ENCODE measurements at places on chromosomes 1 and 21.

DNA sequence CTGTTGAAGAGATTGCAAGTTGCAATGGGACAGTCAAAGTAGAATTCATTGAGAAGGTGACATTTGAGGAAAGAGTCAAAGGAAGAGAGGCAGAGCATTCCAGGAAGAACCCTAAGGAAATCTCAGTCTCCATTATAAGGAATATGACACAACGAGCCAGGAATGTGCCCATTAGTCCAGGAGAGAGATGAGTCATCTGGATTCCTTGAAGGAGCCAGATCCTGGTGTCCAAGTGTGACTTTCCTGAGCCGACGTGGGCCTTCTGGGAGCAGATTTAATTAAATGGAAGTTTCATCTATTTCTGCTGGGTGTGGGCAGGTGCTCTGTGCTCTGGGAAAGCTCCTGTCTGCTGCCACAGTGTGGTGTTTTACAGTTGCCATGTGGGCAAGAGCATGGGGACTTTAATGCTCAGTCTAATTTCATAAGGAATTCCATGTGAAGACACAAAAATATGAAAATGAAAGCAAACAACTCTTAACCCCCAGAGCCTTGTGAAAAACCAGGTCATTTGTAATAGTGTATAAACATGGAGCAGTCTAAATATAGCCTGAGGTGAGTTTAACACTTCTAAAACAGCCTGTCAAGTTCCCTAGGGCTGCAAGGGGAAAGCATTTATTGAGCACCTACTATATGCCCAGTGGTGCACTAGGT is 111.4 kb upstream of the ARTN start:
- no peak for DNase-seq

- DNase-seq = peak; percentile 34
Observed at GRCh38 chr1:229058729-229059128, 212.2 kb upstream of the RAB4A start.

DNA sequence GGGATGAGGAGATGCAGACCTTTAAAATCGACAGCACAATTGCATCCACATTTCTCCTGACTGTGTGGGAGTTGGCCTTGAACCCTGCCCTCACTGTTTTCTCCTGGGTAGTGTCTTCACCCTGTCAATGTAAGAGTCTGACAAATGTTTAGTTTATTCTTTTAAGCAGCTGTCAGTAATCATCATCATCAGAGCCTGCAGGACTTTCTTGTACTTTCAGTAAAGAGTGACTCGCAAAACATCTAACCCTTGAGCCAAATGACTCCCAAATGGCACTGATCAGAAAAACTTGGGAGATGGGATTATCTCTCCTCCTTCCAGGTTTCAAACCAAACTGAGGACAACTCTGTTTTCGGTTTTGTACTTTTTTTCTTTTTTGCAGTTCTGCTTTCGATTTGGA is 460.2 kb downstream of the KIF26B start:
- no peak for DNase-seq

DNA sequence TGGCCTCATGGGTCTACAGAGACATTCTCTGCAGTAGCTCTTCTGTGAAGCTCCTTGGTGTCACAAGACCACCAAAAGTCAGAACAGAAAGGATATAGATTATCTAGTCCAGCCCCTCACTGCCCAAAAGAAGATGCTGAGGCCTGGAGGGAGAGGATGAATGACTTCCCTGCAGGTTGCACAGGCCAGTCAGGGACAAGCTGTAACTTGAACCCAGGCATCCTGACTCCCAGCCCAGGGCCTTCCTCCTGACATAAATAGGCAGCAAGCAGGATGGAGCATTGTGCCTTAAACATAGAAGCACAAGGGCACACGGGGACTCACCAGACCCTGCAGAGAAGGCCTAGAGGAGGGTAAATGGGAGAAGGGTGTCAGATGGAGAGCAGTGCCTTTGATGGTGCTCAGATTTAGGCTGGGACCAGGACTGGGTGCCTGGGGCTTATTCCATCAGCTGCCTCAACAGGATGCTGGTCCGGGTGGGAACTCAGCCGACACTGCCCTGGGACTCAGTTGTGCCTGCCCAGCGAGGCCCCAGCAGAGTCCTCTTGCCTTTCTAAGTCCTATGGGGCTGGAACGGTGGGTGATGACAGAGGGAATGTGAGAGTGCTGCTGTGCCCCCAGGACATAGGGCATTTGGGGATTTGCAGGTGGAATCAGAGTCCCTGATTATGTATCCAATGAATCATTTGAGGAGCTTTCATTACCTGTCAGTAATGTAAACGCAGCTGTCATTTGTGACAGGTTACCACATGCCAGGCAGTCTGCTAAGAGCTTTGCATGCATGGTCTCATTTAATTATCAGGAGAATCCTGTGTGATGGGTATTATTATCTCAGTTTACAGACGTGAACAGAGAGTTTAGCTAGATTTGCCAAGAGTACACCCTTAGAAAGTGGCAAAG is 13.2 kb downstream of the S100A7A start:
- DNase-seq = no peak

GRCh38 chr1:212651977-212652376 is 43.4 kb downstream of the ATF3 start:
- DNase-seq = no peak

DNA sequence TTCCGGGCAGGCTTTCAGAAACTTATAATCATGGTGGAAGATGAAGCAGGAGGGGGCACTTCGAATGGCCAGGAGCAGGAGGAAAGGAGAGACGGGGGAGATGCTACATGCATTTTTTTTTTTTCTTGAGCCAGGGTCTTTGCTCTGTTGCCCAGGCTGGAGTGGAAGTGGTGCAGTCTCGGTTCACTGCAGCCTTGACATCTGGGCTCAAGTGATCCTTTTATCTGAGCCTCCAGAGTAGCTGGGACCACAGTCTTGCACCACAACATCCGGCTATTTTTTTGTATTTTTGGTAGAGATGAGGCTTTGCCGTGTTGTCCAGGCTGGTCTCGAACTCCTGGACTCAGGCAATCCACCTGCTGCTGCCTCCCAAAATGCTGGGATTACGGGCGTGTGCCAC is 61.6 kb downstream of the SELENOF start:
- no peak for DNase-seq

- DNase-seq = no peak
Observed at GRCh38 chr1:229229721-229230139, 41.2 kb upstream of the RAB4A start.

DNA sequence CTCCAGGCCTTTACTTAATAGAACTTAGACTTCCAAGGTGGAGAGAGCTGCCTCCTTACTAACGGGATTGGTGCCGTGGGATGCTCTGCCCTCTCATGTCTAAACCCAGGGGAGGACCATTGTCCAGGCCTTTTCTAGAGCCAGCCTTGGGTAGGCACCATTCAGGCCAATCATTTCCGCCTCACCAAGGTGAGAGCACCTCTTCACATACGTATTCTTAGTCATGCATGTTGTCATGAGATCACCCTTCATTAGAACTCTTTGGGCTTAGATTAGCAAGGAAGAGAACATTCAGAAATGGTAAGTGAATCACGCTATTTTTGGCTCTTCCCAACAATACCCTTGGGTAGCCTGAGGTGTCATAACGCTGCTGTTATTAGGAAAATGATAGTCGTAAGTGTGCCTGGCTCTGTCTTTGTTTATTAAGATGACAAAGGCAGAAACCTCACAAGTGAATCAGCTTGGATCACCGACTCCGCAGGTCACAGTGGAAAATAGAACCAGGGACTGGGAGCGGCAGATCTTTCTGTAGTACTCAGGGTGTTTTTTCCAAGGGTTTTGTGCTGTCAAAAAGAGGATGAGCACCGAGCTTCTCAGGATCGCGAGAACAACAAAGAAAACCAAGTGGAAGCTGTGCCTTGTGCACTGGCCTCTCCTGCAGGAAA is 55.0 kb downstream of the HUNK start:
- DNase-seq = no peak

DNA sequence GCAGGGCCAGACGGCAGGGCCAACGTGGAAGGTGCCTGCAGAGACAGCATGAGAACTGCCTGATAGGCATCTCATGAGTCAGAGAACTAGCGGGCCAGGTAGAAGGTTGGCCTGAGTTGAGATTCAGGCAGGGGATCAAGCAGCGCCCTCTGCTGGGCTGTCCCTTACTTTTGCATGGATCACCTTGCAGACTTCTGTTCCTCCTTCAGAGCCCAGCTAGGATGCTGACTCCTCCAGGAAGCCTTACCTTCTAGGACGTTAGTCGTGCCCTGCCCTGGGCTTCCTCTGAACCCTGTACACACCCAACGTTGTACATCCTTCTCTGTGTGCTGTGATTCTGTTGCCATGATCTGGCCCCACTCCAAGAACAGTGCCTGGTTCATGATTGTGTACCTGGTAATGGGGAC is 231.3 kb upstream of the VAMP3 start:
- no peak for DNase-seq

DNA sequence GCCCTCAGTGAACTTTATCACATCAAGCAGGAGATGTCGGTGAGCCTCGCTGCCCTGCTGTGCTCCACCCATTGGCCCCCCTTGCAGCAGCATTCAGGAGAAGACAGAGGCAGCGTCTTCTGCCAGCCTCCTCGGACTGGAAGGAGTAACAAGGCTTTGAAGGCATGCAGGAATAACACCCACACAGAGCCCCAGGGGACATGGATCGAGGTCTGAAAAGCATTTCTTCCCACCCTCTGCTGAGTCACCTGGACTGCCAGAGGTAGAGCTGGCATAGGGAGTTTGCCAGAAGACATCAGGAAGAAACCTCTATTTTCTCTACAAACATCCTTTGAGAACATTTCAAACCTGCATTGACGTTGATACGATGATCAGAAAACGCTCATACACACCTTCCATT is 42.9 kb downstream of the COL18A1 start:
- DNase-seq = no peak

DNA sequence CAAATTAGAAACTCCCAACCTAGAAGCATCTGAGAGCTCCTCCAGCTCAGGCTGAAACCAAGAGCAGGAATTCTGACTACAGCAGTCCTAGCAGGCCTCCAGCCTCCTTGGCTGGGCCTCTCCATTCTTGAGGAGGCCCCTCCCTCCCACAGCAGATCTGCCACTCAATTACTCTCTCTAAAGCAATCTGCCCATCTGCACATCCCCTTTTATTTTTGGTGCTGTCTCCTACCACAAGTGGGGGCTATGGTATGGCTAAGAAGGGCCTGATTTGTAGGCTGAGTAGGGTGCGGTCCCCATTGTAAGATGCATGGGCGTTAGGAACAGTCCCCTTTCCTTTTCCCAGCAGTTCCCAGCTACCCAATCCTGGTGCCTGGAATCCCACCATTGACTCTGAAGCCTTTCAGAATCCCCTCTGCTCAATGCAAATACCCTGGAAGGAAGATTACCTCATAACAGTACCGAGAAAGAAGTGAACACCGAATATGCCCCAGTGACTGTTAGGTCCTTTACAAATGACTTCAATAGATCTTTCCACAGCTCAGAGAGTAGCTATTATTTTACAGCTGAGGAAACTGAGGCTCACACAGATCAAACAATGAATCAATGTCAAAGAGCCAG is 11.6 kb upstream of the TTC39A start:
- DNase-seq = no peak

DNA sequence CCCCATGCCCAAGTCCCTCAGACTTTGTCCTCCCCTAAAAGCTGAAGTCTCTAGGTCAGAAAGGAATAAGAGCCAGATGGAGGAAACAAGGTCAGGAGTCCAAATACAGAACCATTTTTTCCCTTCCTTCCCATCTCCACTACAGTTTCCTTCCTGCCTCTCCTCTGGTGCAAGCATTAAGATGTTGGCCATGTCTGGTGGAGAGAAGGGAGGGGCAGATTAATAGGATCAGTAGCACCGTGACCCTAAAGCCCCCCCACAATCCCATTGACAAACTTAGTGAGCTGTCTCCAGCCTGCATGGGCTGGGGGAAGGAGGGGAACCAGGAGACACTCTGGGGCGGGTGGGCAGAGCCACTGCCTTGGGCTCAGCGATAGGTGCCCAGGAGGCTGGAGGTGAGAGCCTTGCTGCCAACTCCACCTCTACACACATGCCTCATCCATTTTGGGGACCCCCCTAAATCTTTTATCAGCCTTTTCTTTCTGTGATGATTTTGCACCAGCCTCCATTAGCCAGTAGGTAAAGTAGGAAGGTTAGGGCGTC is 59.8 kb downstream of the RHBG start:
- DNase-seq = no peak

DNA sequence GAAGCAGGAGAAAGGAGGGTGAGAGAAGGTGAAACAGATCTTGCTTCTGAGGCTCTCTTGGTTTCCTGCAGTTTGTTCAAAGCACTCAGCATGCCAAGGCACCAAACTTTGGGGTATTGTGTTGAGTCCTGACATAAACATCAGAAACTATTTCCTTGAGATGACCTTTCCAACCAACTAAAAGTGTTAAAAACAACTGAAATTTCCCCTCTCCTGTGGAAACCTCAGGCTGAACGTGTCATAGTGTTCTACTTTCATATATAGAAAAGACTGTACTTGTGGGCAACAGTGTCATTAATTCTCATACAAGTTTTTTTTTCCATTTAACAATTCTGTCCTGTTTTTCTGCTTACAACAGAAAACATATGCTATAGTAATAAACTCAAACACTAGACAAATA is 6.3 kb upstream of the LYST start:
- DNase-seq = no peak

- DNase-seq = no peak
Observed at GRCh38 chr1:199706826-199707606, 320.5 kb upstream of the NR5A2 start.

DNA sequence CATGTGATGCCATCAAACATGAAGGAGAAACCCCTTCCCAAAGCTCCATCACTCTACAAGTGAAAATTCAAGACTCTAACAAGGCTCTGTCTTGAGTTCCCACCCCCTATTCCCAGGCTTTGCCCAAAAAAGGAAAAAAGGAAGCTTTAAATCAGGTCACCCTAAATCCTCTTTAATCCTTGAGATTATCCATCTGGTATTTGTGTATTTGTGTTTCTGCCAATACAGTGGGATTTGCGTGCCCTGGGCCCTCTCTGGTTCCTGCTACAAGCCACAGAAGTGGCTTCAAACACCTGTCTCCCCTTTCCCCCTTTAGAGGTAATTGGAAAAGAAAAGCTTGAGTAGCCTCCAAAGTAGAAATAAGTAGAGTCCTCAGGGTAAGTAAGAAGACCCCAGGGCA is 120.4 kb downstream of the EDEM3 start:
- no peak for DNase-seq

DNA sequence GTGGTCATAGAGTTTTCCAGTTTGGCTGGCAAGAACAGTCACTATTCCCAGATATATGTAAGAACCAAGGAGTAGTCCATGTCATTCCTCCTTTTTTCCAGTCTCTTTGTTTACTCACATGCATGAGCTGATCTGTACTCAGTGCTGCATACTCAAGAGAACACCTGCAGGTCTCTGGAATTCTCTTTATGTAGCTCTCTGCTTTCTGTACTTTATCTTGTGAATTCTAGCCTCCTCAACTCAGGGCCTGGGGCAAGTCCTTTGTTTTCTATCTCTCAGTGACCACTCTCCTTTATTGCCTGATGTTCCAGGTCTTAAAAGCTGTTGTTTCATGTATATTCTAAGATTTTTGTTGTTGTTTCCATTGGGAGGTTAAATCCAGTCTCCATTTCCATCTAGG is 478.9 kb downstream of the DPYD start:
- DNase-seq = no peak

Data from cerebellar nuclear complex (tissue), 1 donor.